ENCODE measurements at places on chromosomes 12 and 14.

GRCh38 chr12:5210923-5211290, 167.2 kb downstream of the KCNA5 start:
- no peak for DNase-seq

DNA sequence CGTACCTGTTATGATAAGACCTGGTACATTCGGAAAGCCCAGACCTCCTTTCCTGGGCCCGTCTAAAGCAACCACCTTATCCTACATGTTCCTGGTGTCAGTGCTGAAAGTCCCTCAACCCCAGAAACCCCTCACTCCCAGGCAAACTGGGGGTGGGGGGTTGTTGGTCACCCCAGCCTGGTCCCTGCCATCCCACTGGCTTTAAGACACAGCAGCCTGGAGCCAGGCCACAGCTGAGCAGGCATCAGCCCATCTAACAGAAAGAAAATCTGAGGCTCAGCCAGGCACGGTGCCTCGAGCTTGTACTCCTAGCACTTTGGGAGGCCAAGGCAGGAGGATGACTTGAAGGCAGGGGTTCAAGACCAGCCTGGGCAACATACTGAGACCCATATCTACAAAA, 4.5 kb downstream of the SELPLG start:
- no peak for DNase-seq

- DNase-seq: no peak
Observed at GRCh38 chr12:117000316-117000715, 89.6 kb downstream of the FBXW8 start.

DNA sequence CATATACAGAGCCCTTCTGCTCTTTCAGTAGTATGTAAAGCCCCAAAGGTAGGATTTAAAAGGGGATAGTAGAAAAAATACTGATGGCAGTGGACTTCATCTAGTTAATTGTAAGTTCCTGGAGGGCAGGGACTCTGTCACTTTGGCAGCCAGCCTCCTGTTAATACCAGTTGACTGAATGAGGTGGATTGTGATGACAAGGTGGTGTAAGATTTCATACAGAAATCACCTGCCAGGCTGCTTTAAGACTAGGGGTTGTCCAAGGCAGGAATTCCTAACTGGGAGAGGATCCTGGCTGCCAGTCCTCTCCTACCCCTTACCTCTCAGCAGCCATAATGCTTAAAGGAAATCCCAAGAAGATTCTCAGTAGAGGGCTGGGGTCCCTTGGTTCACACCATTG, 7.3 kb downstream of the DYRK2 start:
- no peak for DNase-seq

DNA sequence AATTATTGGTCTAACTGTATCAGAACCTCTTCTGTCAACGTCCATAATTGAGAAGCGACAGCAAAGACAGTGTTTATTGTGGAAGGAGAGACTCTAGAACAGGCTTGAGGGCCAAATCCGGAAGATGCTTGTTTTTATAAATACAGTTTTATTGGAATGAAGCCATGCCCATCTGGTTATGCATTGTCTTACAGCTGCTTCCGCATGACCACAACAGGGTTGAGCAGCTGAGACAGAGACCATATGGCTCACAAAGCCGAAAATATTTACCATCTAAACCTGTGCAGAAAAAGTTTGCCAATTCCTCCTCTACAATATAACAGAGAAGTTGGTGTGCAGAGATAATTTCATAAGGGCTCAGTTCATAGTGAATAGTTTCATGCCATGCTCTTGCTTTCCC, 24.5 kb downstream of the PRKAB1 start:
- no peak for DNase-seq

- no peak for DNase-seq
Observed at GRCh38 chr14:95499354-95499750, 17.1 kb downstream of the SYNE3 start.

GRCh38 chr14:69358233-69358963, 39.7 kb downstream of the ERH start:
- no peak for DNase-seq

DNA sequence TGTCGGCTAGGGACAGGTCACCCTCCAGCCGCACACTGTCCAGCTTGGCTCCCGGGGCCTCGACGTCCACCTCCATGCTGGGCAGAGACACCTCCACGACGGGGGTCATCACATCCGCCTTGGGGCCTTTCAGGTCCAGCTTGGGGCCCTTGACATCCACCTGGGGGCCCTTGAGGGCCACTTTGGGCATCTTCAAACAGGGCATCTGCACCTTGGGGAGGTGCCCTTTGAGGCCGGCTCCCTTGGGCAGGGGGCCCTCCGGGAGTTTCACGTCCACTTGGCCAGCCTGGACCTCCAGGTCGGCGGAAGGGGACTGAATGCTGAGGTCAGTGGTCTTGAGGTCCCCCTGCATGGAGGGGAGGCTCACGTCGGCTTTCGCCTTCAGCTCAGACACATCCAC, 17.9 kb downstream of the PLD4 start:
- DNase-seq: no peak

GRCh38 chr14:23055621-23056144, 1.6 kb downstream of the CDH24 start:
- no peak for DNase-seq

DNA sequence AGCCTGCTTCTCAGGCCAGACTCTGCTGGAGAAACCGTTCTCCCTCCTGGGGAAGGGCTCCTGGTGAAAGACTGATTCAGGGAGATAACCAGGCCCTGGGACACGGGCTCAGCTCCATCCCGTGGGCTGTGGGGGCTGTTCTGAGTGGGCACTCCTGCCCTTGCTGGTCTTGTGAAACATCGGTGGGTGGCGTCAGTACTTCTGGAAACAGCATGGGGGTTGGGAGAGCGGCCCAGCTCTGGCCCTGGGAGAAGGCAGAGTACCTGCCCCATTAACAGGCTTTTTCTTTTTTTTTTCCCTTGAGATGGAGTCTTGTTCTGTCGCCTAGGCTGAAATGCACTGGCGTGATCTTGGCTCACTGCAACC, 786 bp downstream of the SLC25A47 start:
- DNase-seq: no peak

DNA sequence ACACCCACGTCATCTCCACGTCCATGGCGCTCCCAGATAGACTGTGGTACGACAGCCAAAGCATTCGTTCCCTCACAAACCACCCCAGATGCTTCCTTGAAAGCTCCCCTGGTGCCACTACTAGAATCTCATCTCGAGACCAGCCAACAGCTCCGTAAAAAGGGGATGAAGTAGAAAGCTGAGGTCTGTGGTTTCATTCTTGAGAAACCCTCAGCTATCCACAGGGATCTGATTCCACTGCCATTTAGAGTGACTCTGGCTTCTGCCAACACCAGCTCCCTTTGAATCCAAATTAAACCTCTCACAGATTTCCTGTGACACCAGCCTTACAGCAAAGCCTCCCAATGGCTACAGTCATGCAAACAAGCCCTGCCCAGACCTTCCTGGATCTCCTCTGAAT, 18.5 kb upstream of the FOXN3 start:
- no peak for DNase-seq

DNA sequence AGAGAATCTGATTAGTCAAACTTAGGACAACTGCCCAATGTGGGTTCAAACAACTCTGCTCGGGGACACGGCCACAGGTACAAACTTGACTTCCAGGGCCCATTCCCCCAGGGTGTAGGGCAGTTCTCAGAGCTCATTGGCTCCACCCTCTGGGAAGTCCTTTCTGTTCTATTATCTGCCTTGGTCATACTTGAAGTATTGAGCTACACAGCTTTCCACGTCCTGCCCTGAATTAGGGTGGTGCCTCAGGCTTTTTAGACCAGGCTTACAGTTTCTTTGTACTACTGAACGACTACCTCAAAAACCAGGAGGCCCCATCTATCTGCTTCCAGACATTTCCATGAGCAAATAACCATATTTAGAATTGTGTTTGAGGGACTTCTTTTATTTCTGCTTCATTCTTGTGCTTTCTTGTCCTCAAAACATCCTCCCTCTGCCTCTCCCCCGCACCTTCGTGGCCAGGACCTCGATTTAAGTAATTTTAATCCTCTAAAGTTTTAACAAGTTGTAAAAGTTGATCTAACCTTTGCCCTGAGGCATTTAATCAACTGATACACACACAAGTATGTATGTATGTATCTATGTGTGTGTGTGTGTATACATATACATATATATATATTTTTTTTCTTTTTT, 281.7 kb upstream of the AMIGO2 start:
- DNase-seq: peak; percentile 13

- no peak for DNase-seq
Observed at GRCh38 chr12:55713721-55714120, 2.1 kb upstream of the BLOC1S1 start.

GRCh38 chr14:23186913-23187654, 3.6 kb upstream of the SLC7A8 start:
- no peak for DNase-seq

GRCh38 chr12:123498126-123498825, 35.2 kb downstream of the RILPL1 start:
- no peak for DNase-seq

DNA sequence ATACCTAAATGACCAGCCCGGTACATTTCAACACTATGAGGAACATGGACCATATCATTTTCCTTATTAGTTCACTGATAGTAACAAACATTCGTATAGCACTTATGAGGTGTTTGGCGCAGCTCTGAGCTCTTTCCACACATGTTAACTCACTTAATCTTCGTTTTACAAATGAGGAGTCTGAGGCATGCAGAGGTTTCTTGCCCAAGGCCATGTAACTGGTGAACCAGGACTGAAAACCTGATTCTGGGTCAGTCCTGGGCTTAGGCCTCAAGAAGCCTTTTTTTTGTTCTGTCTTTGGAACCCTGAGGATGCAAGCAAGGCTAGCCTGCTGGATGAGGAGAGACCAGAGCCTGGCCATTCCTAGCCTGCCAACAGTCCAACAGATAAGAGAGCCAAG, 55.0 kb downstream of the C14orf132 start:
- DNase-seq: no peak

DNA sequence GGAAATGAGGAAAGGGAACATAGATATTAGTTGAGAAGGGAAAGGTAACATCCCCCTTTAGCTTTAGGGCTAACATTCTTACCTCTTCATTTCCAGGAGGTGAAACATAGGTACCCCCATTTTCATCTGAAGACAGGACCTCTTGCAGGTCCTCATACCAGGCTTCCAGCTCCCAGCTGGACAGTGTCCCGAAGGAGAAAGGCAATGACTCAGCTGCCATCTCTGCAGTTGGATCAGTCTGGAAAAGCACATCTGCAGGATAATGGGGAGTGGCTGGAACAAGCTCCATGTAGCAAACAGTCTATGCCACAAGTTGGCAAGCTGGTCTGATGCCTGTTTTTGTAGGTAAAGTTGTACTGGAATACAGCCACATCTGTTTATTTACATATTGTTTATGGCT, 3.1 kb downstream of the DDIT3 start:
- no peak for DNase-seq

GRCh38 chr14:104975481-104976197, 2.5 kb downstream of the AHNAK2 start:
- DNase-seq: no peak

All from activated CD4-positive, alpha-beta T cell treated with anti-CD3 and anti-CD28 coated beads for 1 hour (primary cell).